ENCODE measurements at places on chromosomes 7 and 10.

- no peak for DNase-seq
Measured at GRCh38 chr10:79176949-79177602, 108.3 kb downstream of the ZMIZ1 start.

DNA sequence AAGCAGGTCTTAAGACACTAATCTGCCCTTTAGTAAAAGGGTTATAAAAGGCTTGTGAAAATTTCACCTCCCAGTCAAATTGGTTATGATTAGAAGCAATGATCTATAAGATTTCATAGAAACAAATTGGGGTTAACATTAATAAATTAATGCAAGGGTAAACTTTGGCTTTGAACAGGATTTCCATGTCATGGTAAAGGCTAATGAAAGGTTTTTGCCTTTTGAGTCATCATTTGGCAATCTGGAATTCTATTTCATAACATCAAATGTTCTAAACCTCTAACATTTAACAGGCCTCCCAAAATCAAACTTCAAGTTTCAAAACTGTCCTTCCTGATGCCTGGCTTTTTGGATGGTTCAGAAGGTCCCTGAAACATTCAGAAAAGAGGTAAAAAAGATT is 62.4 kb downstream of the COA1 start:
- DNase-seq = no peak

DNA sequence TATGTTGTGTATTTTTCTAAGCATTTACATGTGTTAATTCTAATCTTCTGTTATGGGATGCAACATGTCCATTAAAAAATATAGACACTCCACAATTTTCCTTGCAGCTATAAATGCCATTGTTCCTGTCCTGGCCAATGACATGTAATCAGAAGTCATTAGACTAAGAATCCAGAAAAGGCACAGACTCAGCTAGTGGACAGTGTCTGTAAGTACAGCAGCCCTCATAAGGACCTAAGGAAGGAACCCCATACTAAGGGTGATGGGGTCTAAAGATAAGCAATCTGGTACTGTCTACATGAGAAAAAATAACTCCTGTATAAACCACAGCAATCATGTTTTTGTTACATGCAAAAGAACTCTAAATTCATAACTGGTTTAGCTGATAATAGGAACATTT is 115.9 kb downstream of the GPR85 start:
- no peak for DNase-seq

- DNase-seq = peak; percentile 31
Measured at GRCh38 chr7:674454-675410, 51.8 kb upstream of the DNAAF5 start.

GRCh38 chr10:95815133-95815532 is 59.2 kb downstream of the ENTPD1 start:
- no peak for DNase-seq

DNA sequence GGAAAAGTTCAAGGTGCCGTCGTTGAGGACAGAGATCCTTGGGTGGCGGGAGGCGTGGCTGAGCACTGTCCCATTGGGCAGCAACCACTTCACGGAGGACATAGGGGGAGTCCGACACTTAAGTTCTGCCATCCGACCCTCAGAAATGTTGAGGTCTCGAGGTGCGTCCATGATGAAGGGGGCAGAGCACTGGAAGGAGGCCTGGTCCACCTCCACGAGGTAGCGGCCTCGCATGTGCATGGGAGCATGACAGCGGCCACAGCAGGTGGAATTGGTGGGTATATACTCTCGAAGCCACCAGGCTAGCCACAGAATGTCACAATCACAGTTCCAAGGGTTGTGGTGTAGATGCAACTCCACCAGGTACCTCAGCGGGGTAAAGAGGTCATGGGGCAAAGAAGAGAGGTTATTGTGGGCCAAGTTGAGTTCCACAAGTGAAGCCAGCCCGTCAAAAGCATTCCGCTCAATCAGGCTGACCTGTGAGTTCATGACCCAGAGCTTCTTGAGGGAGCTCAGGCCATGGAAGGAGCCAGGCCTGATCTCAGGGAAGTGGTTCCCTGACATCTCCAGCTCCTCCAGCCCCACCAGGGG is 1.7 kb downstream of the LRRC4 start:
- no peak for DNase-seq

GRCh38 chr7:150396851-150397260 is 17.7 kb downstream of the ZNF775 start:
- DNase-seq = no peak

DNA sequence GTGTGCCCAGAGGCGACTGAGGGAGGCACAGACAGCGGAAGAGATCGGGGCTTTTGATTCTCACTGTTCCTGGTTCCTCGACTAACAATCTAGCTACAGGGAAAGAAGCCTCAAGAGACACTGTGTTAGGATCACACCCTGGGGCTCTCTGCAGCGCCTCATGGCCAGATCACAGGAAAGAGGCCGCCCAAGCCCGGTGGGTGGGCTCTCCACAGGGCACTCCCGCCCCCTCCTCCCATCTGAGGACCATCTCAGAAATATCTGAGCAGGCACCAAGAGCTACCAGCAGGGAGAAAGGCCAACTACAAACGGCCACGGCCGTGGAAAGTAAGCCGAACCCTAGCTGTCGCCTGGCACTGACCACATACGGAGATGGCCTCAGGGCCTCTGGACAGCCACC is 224.2 kb downstream of the MLLT10 start:
- no peak for DNase-seq

DNA sequence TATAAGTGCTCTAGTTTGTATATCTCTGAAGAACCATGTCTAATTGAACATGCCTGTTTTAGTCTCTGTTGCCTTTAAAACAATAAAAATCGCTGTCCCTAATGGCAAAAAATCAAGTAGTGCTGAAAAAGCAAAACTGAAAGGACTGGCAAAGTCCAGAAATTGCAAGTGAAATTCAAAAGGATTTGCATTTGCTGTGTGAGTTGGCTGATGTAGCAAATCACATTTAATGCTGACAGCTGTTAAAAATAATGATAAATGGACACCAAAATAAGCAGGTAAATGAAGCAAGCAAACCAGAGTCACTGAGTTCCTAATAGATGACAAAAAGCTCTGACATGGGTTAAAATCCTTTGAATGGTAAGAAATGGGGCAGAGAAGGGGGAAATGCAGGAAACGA is 874.1 kb downstream of the GRM8 start:
- no peak for DNase-seq

GRCh38 chr7:19690736-19691135 is 18.1 kb downstream of the POLR1F start:
- no peak for DNase-seq

DNA sequence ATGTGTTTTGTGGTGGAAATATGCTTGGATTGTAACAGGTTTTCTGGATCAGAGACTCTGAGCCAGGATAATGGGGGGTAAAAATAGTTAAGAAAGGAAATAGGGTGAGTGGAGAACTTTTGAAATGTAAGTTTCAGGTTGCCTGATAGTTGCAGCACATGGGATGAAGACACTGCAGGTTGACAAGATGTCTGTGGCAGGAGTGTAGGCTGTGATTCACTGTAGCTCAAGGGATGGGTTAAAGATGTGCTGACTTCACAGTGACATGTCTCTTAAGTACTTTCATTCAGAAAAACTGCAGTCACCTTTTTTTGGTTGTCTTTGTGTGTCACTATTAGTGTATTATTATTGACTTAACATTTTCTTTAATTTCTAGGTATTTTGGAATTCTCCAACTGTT is 63.5 kb upstream of the SLC39A12 start:
- DNase-seq = no peak

GRCh38 chr7:34315032-34315431 is 343.0 kb upstream of the NPSR1 start:
- DNase-seq = no peak

DNA sequence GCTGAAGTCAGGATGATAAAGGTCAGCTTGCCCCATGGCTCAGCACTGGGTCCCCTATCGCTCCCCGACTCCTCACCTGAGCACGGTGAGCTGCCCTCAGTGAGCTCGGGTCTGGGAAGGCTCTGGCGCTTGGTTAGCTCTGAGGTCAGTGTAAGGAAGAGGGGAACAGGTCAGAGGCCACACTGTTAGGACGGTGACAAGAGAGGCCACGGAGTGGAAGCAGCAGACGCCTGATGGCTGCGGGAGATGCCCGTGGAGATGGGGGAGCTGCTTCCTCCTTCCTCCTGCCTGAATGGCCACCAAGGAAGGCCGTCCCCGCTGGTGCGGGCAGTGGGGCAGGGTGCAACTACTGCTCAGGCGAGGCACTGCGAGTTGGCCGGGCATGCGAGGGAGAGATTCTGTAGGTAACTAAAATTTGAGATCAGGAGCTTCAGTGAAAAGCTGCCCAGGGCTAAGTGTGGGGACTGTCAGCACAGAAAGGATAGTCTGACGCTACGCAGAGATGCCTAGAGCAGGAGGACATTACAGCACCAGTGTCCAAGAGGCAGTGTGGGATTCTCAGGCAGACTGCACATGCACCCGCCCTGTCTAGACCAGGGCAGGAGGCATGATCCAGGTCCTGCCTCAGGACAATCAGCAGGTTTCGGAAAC is 231.3 kb upstream of the GRB10 start:
- DNase-seq = no peak

GRCh38 chr10:69636273-69636575 is 6.2 kb downstream of the FAM241B start:
- no peak for DNase-seq

DNA sequence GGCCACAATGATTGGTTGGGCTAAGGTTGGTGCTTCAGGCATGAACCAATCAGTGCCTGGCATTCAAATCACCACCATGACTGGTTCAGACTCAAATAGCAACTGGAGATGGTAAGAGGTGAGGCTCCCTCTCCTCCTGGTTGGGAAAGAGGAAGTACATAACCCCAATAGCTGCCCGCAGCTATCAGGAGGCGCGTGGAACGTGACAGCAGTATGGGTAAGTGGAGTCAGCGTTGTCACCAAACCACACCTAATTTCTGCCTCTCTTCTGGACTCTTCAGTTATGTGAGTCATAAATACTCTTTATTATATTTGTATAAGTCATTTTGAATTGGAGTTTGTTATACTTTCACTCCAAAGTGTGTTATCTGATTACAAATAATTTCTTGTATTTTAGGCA is 17.9 kb upstream of the ITGA8 start:
- DNase-seq = no peak

DNA sequence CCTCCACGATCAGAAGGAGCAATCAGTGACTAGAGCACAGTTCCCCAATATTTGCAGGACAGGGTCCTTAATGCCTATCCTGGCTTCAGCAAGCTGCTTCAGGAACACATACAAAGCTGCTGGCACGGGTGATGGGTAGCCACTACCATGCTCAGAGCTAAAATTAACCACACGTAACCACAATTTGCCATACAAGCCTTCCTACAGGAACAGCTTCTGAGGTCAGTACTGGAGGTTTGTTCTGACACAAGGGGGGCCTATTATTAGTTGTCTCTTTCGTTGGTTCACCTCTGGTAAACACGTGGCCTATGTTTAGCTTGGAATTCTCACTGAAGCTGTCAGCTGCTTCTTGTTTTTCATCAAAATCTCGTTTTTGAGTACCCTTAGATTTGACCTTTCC is 41.1 kb downstream of the ZNF248 start:
- no peak for DNase-seq

GRCh38 chr7:79692015-79692414 is 238.5 kb upstream of the MAGI2 start:
- DNase-seq = no peak

DNA sequence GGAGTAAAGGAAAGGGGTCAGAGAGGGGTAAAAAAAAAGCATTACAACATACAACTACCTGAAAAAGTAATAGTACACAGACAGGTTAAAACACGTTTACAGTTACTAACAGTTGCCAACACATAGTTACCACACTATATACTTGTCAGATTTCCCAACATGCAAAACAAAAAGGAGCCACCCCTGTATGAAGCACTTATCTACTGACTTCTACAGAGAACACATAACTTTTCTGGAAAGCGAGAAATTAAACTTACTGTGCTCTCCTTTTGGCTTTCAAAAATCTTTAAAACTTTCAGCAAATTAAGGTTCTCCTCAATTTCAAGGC is 2.1 kb downstream of the ABI1 start:
- no peak for DNase-seq

- DNase-seq = no peak
Measured at GRCh38 chr7:140885735-140886334, 38.9 kb downstream of the BRAF start.

Measured in large intestine (tissue), 12 donors.